Fibroblast of upper back skin (primary cell): ENCODE measurements at places on chromosomes 1 and 21.

- DNase-seq: peak; percentile 77
These were observed 84.7 kb downstream of the LRRC53 start for GRCh38 chr1:74427681-74428080.

DNA sequence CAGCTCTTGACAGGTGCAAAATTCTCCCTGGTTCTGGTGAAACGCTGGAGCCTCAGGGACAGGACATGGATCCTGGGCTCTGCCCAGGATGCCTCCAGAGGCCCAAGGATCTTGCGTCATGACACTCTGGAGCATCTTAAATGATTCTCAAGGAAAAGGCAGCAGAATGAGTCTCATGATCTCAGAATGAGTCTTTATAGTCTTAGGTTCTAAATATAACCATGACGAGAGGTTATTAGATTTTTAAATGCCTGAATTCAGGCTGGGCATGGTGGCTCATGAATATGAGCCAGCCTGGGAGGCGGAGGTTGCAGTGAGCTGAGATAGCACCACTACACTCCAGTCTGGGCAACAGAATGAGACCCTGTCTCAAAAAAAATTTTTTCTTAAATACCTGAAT is 55.5 kb downstream of the ECE1 start:
- no peak for DNase-seq

- DNase-seq: no peak
These were observed 19.5 kb downstream of the USP24 start for GRCh38 chr1:55195521-55196233.

- no peak for DNase-seq
These were observed 11.0 kb downstream of the AHCYL1 start for GRCh38 chr1:109995536-109995935.

DNA sequence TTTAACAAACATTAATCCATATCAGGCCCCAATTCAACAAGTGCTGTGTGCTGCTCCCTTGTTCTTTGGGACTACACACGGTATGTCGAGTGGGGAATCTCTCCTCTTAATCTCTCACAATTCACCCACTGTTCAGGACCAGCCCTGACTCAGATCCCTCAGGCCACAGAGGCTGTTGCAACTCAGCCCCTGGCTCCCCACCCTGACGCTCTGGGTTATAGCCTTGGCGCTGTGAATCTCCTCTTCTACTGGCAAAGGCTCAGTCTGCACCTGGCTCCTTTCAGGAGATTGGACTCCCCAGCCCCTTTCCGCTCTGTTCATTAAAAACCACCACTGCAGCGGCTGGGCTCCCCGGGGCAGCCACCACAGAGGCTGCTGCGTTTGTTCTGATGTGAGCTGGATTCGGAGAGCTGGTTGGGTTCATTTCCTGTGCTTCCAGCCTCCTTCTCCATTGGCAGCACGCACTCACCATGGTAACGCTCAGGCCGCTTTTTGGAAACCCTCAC is 13.0 kb downstream of the CAPN8 start:
- no peak for DNase-seq

GRCh38 chr1:177010211-177010825 is 154.2 kb downstream of the ASTN1 start:
- DNase-seq: no peak

DNA sequence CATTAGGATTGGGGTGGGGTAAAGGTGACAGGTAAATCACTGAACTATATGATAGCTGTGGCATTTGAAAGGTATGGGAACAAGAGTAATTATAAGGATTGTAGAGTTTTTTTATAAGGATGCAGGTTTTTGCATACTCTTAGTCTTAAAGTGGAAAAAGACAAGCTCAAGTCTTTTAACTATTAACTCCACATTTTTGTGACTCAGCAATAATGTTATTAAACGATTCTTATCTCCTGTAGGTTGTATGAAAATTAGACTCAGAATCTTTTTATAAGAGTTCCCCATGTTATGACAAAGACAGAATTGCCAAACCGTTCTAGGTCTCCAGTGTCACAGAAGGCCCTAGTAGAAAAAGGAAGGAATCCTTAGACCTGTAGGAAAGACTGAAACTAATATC is 49.9 kb upstream of the TTLL7 start:
- no peak for DNase-seq
